GM12878 (cell line): ENCODE measurements at places on chromosomes 7 and 10. TPM values are rescaled to one million over a fixed set of nuclear protein-coding genes. Genes with fewer than 3 reads are reported as not detected.

DNA sequence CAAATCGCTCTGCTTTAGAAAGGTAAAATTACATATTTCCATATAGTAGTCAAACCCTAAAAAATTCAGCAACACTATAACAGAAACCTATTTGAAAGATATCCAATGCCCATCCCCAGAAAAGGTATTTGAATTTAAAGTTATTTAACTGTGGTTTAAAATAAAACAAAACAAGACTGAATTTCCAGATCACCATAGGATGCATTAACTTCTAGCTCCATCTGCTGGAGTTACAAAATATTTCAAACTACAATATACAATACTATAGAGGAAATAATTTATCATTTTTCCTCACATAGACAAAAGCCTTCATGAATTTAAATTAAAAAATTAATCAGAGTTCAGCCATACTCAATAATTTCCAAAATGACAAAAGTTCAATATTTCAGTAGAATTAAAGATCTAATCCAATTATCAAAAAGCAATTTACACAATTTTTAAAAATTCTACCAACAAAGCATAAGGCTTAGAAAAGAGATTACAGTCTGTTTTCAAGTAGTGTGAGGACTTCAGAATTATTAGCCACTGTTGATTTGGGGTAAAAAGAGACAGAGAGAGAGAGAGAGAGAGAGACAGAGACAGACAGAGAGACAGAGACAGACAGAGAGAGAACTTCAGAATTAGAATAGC lies 75.9 kb downstream of the LMBR1 start:
- no peak for DNase-seq

DNA sequence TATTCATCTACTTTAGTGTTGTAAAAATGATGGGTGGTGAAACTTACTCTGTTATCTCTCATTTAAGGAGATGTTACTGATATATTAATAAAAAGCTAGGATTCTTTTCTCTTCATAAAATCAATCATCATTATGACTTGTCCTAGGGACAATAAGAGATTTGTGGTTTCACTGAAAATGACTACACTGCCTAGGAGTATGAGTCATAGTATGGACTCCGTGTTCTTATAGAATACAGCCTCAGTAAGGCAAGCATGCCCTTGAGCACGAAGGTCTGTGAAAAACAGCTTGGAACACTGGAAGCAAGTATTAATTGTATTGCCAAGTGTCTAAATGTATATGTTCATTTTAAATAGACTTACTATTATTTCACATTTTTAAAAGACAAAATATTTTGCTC lies 749.2 kb upstream of the PCDH15 start:
- DNase-seq, result no peak

DNA sequence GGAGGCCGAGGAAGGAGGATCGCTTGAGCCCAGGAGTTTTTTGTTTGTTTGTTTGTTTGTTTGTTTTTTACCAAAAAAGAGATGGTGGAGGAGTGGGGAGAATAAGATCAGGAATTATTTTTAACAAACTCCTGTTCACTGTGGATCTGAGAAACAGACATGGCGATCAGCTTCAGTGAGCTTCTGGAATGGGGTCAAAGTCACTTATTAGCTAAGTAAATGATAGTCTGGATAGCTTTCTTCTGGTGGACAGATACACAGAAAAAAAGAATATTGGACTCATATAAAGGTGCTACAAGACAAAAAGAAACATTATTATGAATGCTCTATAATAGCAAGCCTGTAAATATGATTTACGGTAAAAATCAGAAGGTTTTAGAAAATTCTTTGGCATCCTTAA lies 85.1 kb downstream of the POU6F2 start:
- no peak for DNase-seq

- peak; percentile 38 for DNase-seq
Observed at GRCh38 chr7:83547526-83547925, 101.4 kb downstream of the SEMA3E start.

GRCh38 chr10:29615195-29615594 lies 19.6 kb downstream of the SVIL start:
- DNase-seq, result no peak

GRCh38 chr7:155287284-155287935 lies 10.3 kb upstream of the INSIG1 start:
- no peak for DNase-seq

GRCh38 chr7:124085179-124085578 lies 52.3 kb upstream of the TMEM229A start:
- no peak for DNase-seq

- DNase-seq, result no peak
Observed at GRCh38 chr10:31927884-31928548, 615 bp downstream of the ARHGAP12 start.

- no peak for DNase-seq
Observed at GRCh38 chr7:51592842-51593599, 276.4 kb upstream of the COBL start.

DNA sequence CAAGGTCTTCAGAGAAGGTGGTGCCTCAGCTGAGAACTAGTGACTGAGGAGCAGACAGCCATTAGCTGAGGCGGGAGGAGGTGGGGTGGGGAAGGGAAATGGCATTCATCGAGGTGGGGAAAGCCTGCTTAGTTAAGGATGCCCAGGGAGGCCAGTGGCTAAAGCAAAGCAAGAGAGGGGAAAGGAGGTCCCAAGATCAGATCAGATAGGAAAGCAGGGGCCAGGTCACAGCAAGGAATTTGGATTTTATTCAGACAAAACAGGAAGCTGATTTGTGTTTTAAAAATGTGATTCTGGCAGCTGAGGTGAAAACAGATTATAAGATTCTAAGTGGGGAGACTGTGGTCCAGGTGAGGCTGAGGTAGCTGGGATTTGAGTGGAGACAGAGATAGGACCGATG lies 45.8 kb downstream of the CNNM1 start:
- DNase-seq, result no peak

GRCh38 chr7:65251851-65252620 lies 121.6 kb upstream of the ZNF92 start:
- DNase-seq, result peak; percentile 27

GRCh38 chr7:29130096-29130495 lies 16.2 kb downstream of the CPVL start:
- DNase-seq, result no peak

DNA sequence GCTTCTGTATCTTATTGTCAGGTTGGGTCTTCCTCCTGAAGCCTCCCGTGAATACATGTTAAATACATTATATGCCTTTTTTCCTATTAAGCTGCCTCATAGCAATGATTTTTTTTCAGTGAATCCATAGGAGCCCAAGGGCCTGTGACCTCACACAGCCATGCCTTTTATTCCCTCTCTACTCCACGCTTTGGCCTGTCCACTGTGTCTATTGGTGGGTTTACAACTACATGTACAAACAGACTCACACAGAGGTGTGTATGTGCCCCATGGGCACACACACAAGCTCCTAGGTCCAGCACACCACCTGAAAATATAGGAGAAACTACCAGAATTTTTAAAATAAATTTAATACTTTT lies 560.4 kb downstream of the IPMK start:
- no peak for DNase-seq

DNA sequence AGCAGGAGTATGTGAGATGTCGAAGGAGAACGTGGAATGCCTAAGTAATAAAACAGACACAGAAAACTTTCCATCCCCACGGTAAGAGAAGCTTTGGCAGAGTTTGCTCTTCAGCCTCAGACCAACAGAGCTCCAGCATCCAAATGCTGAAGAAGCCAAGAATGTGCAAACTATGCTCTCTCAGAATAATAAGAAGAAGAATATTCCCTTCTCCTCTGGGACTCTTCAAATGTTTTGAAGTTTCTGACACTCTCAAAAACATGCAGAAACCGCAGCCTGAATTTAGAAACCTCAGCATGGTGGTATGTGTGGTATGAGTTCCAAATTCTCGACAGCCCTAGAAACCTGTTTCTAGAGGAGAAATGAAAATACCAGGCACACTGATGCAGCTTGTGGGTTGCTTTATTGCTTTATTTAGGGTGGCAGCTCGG lies 113.3 kb downstream of the KCNMA1 start:
- DNase-seq, result no peak

DNA sequence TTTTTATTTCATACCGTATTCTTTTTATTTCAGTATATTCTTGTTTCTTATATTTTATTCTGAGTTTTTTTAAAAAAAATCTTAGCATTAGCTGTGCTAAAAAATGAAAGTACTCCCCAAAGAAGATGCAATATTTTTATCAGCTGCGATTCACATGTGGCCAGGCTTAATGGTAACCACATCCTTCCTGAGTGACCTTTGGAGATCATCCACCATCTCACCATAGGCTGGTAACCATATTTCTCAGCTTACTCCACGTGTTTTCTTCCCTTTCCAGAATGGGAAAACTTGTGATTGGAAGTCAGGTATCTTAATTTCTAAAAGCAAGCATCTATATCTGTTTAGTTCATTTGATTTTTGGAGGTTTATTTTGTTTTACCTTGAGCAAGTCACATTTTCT lies 18.8 kb upstream of the LIPM start:
- DNase-seq, result no peak

DNA sequence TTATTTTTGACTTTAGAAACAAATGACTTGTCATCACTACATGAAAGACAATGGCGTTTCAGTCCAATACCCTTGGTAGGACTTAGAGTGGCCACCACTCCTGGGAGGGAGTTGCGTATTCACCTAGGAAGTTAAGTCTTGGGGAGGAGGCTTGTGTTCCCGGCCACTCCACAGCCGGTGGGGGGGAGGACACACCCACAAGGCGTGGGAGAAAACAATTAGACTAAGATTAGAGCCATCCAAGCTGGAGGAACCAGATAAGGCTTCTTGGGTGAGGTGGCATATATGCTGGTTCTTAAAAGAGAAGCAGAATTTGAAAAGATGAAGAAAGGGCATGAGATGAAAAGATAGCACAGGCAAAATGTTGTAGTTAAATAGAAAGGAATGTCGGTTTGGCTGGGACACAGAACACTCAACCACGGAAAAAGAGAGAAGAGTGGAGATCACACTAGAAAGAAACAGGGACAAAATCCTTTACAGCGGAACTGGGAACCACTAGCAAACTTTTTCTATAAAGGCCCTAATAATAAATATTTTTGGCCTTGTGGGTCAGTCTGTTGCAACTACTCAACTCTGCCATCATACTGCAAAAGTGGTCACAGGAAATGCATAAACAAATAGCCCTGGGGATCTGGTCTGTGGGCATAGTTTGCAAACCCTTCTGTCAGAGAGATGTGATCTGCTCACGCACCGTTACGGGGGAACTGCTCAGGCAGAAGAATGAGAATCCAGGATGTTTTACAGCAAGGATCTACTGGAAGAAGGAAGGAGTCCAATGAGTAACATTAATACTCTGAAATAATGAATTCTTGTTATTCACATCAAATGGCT lies 651.8 kb downstream of the PARD3 start:
- no peak for DNase-seq

DNA sequence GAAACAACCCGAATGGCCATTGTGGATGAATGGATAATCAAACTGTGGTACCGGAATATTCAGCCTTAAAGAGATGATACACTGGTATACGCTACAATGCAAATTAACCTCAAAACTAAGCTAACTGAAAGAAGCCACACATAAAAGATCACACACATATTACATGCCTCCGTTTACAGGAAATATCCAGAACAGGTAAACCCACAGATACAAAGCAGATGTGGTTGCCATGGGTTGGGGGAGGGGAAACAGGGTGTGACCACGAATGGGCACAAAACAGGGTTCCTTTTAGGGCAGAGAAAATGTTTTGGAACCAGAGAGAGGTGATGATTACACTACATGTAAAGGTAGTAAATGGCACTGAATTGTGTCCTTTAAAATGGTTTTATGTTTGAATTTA lies 16.6 kb downstream of the ESYT2 start:
- no peak for DNase-seq

DNA sequence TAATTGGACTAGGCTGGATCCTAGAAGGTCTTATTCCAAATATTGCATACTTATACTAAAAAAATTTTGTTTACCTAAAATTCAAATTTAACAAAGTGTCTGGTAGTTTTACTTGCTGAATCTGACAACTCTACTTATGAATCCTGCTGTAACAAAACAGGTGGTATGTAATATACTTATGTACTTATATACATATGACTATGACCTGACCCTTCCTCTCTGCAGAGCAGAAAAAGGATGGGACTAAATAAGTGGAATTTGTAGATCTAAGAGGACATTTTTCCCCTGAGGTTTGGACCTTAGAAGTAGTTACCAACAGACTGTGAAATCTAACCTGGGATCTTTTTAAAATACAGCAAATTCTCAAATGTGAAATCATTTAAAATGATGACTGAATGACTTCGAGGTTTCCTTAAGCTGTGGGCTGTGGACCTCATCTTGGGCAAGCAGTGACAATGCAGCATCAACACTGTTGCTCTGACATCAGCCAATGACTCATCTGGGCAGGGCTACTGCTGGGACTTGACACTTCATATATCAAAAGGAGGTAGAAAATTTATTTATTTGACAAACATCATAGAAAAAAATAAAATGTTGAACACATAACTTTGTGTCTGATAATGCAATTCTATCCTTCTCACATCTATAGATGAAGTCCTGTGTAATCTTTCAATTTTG lies 73.6 kb downstream of the RELN start:
- DNase-seq, result no peak

GRCh38 chr10:70352401-70353097 lies 29.9 kb downstream of the LRRC20 start:
- no peak for DNase-seq

- no peak for DNase-seq
Observed at GRCh38 chr10:114239117-114239993, at the start of gene VWA2. Gene VWA2, plus strand, starts transcription at chr10:114239254. Its CDS starts 9,460 bp downstream, at chr10:114248714.

DNA sequence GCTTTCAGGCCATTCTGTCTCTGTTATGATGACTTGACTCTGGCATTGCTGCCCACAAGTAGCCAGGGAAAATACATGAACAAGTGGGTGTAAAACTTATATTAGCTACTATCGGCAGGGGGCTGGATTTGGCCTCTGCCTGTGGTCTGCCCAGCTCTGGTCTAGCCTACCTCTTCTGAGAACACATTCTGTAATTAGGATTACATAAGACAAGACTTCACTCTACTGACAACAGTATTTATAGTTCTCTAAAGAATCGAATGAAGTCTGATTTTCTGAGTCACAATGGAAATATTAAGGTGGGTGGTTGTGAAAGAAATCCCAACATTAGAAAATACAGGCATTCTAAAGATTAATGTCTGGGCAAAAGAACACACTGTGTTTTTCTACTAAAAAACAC lies 55.5 kb downstream of the DLD start:
- DNase-seq, result no peak

The ACTL6B gene
- not detected in 2 replicates for polyA plus RNA-seq

The NKX1-2 gene
- polyA plus RNA-seq, result not detected in 2 replicates

The TMEM270 gene
- polyA plus RNA-seq, result not detected in 2 replicates

The PTPN20 gene
- 0.12 TPM in 1 of 2 replicates, not detected in the other for polyA plus RNA-seq

The PBLD gene
- 1.8 and 2.0 TPM in 2 replicates for polyA plus RNA-seq

The CALML3 gene
- not detected in 2 replicates for polyA plus RNA-seq

The SYT15 gene
- polyA plus RNA-seq, result 0.15 and 0.29 TPM in 2 replicates

The NFE2L3 gene
- polyA plus RNA-seq, result 4.4 TPM in 2 replicates
